CD4-positive, alpha-beta T cell (primary cell): ENCODE measurements at places on chromosomes 4 and X. TPM values are rescaled to one million over a fixed set of nuclear protein-coding genes. Genes with fewer than 3 reads are reported as not detected.

DNA sequence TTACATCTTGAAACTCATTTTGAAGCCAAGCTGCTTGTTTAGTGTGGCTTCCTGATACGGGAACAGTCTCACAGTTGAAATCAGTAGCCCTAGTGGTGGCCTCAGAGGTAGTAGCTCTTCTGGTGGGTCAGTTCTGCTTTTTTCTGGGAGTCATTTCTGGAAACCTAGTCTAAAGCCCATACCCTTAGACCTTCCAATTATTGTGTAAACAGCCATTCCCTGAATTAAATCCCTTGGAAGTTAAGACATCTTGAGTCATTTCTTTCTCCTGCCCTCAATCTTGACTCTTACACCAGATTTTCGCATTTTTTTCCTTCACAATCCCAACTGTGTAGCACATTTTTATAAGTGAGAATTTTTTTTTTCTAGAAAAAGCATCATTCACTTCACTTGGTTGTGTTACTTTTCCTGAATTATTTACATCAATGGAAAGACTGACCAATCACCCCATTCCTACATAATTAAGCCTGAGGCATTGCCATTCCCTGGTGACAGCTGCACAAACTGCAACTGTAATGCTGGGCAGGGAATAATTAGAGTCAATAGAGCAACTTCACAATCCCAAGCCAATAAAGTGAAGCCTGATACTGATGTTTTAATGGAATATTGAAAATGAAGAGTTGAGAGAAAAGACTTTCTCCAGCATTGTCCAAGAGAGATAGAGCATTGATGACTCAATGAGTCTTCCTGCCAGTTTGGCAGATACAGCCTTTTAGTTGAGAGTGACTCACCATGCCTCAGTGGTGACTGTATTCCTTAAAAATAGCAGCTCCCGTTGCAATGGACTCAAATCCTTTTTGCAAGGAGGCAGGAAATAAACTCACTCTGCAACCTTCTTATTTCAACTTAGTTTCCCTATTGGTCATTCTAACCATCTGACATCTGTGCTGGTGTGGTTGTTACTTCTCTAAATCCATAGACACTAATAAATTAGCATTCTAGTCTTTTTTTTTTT is 13.0 kb upstream of the SEPSECS start:
- peak; percentile 38 for DNase-seq
- peaks cover 22% of the 10 kb centered on the region for H3K36me3 ChIP-seq
- H3K27ac ChIP-seq = no peak overlapping the region
- H3K27me3 ChIP-seq = no peaks in the 10 kb centered on the region

- no peak overlapping the region for H3K4me3 ChIP-seq
- H3K4me1 ChIP-seq = peaks cover 3% of the 10 kb centered on the region
- no peak overlapping the region for H3K27ac ChIP-seq
Measured at GRCh38 chrX:43958529-43958928, 14.7 kb downstream of the NDP start.

GRCh38 chr4:94613248-94613647 is 144.5 kb upstream of the BMPR1B start:
- H3K4me3 ChIP-seq = no peak overlapping the region
- DNase-seq = no peak
- peaks cover 5% of the 10 kb centered on the region for H3K36me3 ChIP-seq
- no peaks in the 10 kb centered on the region for H3K4me1 ChIP-seq

GRCh38 chr4:54499308-54500074 is 158.3 kb upstream of the KIT start:
- H3K4me1 ChIP-seq = no peaks in the 10 kb centered on the region
- no peak for DNase-seq
- H3K4me3 ChIP-seq = no peak overlapping the region
- no peak overlapping the region for H3K27ac ChIP-seq
- no peaks in the 10 kb centered on the region for H3K36me3 ChIP-seq
- no peaks in the 10 kb centered on the region for H3K27me3 ChIP-seq

DNA sequence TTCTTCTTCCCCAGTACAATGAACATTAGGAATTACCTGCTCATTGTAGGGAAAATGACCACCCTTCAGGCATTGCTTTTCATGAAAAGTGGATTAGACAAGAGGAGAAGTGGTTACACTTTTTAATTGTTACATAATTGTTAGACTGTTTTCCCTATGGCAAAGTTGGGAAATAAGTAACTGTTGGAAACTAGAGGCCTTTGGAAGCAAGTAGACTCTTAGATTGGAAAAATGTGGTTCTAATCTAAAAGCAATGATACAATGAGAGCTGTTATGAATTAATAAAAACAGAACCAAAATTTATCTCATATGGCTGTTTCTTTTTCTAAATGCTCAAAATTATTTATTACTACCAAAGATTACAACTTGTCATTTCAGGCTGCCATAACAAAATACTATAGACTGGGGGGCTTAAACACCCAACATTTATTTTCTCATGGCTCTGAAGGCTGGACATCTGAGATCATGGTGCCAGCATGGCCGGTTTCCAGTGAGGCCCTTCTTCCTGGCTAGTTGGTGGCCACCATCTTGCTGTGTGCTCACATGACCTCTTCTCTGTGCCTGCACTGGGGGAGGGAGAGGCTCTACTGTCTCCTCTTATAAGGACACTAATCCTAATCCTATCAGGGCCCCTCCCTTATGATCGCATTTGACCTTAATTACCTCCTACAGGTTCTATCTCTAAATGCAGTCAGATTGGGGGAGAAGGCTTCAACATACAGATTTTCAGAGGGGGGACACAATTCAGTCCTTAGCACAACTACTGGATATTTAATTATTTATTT is 12.5 kb downstream of the CC2D2A start:
- H3K4me3 ChIP-seq = no peak overlapping the region
- H3K36me3 ChIP-seq = no peaks in the 10 kb centered on the region
- H3K27me3 ChIP-seq = no peaks in the 10 kb centered on the region
- no peaks in the 10 kb centered on the region for H3K4me1 ChIP-seq
- no peak overlapping the region for H3K27ac ChIP-seq

DNA sequence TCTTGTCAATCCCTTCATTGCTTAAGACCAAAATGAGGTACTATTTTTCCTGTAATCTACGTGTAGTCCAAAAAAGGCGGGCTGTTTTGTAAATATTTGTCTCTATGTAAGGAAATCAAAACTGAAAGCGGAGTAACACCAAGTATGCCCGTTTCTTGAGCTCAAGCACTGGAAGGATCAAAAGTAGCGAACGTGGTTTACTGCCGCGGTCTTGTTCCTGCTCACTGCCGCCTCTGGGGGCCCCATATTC is 71.5 kb downstream of the AFF1 start:
- no peaks in the 10 kb centered on the region for H3K27me3 ChIP-seq
- H3K4me3 ChIP-seq = peak overlapping the region; percentile 89
- no peak for DNase-seq
- peak overlapping the region; percentile 90 for H3K27ac ChIP-seq
- peaks cover 24% of the 10 kb centered on the region for H3K4me1 ChIP-seq

GRCh38 chr4:42396752-42397634 is at the start of gene SHISA3:
TSS of gene SHISA3 (plus strand) at chr4:42397488. CDS start at chr4:42398057, 569 bp downstream.
- peak; percentile 4 for DNase-seq
- no peak within 1 kb of the TSS for H3K27ac ChIP-seq
- peaks cover 41% of the 10 kb centered on the region for H3K27me3 ChIP-seq
- peaks cover 24% of the 10 kb centered on the region for H3K4me1 ChIP-seq

DNA sequence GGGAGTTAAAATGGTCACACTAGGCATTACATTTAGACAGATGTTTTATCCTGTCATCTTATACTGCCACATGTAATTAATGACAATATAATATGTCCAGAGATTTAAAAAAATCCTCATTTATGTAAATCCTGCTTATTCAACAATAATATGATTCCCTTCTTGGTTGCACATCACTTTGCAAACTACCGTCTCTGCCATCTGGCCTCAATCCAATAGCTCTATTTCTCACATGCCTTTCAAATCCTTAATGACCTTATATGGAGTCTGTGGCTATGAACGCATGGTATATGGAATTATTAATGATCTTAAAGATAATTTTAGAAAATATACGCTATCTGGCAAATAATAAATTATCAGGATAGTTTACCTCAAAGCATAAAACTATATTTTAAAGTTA is 144.5 kb downstream of the NPNT start:
- no peak overlapping the region for H3K27ac ChIP-seq
- H3K36me3 ChIP-seq = no peaks in the 10 kb centered on the region
- DNase-seq = no peak
- peaks cover 5% of the 10 kb centered on the region for H3K27me3 ChIP-seq
- H3K4me1 ChIP-seq = no peaks in the 10 kb centered on the region
- H3K4me3 ChIP-seq = no peak overlapping the region

- peaks cover 7% of the 10 kb centered on the region for H3K4me1 ChIP-seq
- no peak overlapping the region for H3K4me3 ChIP-seq
- peaks cover 39% of the 10 kb centered on the region for H3K27me3 ChIP-seq
- H3K27ac ChIP-seq = no peak overlapping the region
Measured at GRCh38 chrX:107504006-107504405, 54.6 kb downstream of the FRMPD3 start.

DNA sequence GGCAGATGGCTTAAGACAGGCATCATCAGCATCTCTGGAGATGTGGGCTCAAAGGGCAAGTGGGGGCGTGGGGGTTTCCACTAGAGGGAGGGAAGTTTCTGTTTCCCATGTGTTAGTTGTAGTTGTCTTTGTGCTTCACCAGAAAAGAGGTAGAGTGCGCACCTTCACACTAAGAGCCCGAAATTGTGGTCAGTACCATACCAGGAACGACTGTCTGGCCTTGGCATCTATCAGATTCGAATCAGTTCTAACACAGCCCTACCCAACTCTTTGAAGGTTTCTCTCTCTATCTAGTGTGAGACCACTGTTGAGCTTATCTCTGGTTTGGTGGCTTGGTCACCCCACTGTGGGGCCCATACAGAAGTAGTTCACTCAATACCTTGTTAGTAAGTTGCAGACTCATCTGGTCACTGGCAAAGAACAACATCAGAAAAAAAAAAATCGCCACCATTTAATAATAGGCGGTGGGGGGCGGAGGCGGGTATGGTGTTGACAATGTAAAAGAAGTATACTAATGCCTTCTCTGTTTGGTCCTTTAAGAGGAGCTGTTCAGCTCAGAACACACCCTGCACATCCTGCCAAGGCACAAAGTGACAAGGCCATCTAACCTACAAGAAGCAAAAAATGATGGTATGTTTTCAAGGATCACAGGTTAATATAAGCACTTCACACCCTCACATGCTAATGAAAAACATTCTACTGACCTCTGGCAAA is 71.1 kb downstream of the NYX start:
- H3K27me3 ChIP-seq = no peaks in the 10 kb centered on the region
- DNase-seq = no peak
- peaks cover 8% of the 10 kb centered on the region for H3K4me1 ChIP-seq
- no peak overlapping the region for H3K4me3 ChIP-seq

- no peak for DNase-seq
- no peaks in the 10 kb centered on the region for H3K36me3 ChIP-seq
- no peaks in the 10 kb centered on the region for H3K27me3 ChIP-seq
Measured at GRCh38 chr4:100168521-100168920, 21.7 kb downstream of the DDIT4L start.

GRCh38 chrX:113868711-113869110 is 715.2 kb upstream of the HTR2C start:
- H3K27ac ChIP-seq = no peak overlapping the region
- no peak for DNase-seq
- no peaks in the 10 kb centered on the region for H3K27me3 ChIP-seq
- no peak overlapping the region for H3K4me3 ChIP-seq
- no peaks in the 10 kb centered on the region for H3K36me3 ChIP-seq

GRCh38 chr4:54669831-54670230 is 12.1 kb downstream of the KIT start:
- no peaks in the 10 kb centered on the region for H3K36me3 ChIP-seq
- peaks cover 8% of the 10 kb centered on the region for H3K27me3 ChIP-seq
- H3K4me3 ChIP-seq = no peak overlapping the region
- no peak for DNase-seq
- H3K27ac ChIP-seq = no peak overlapping the region
- no peaks in the 10 kb centered on the region for H3K4me1 ChIP-seq

- DNase-seq = peak; percentile 56
- H3K27ac ChIP-seq = peak overlapping the region; percentile 80
- H3K4me3 ChIP-seq = peak overlapping the region; percentile 36
- peaks cover 35% of the 10 kb centered on the region for H3K4me1 ChIP-seq
Measured at GRCh38 chr4:38654273-38654672, 9.7 kb upstream of the KLF3 start.

Gene MAGEC1
- not detected for total RNA-seq

Gene SEC24D
- total RNA-seq = 14.8 TPM

Gene ASB12
- not detected for total RNA-seq

Gene DACH2
- not detected for total RNA-seq

Gene ADGRL3
- total RNA-seq = not detected

Gene KDM6A
- 63.9 TPM for total RNA-seq

Gene CDX4
- total RNA-seq = not detected

Gene TDO2
- total RNA-seq = not detected

Gene ARHGAP6
- not detected for total RNA-seq

Gene DNAJB14
- 66.3 TPM for total RNA-seq

Gene MAGIX
- total RNA-seq = 0.89 TPM
